ENCODE measurements at places on chromosomes 12 and 14.
A peak's percentile ranks its signal among the peaks of the same experiment; 100 is the strongest.

DNA sequence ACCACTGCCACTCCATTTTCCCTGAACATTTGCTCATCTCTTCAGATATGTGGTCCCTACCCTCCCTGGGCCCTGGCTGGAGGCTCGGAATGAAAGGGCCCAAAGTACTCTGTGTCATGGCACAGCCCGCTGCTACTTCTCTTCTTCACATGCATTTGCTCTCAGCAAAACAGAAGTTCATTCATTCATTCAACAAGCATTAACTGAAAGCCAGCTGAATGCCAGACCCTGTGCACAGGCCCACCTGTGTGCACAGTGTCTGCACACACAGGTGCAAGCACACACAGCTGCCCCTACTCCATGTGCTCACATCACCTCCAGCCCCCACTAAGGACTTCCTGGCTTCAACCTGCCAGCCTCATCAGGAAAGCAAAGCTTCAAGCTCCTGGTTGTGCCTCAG is 7.8 kb downstream of the WNT1 start:
- DNase-seq = no peak

DNA sequence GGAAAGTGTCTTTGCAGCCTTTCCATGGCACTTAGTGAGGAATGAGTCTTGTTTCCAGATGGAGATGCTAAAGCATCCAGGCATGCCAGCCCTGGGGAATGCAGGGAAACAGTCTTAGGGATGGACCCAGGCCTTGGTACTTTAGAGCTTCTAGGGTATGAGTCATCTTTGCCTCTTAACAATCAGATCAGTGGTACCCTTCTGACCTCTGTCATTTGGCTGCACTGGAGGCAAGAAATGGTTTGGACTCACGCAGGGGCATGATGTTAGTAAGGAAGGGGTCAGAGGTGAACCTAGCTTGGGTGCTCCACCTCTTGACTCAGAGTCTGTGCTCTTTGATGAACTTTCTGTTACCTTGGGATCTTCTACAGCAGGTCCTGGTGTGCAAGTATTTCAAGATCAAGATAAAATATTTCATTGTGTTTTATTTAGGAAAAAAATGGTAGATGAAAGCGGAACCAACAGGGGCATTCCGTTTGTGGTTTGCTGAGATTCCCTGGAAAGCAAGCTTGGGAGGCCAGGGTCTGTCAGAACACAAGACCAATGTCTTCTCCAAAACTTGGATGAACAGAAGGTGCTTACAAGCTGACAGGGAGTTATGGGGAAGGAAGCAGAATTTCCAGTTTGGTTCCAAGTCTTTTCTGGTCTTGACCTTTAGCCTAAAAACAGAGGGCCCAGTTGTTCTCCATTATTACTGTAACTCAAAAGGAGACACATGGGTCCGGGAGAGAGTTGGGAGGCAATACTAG is 216.2 kb downstream of the ZFP36L1 start:
- DNase-seq = no peak

DNA sequence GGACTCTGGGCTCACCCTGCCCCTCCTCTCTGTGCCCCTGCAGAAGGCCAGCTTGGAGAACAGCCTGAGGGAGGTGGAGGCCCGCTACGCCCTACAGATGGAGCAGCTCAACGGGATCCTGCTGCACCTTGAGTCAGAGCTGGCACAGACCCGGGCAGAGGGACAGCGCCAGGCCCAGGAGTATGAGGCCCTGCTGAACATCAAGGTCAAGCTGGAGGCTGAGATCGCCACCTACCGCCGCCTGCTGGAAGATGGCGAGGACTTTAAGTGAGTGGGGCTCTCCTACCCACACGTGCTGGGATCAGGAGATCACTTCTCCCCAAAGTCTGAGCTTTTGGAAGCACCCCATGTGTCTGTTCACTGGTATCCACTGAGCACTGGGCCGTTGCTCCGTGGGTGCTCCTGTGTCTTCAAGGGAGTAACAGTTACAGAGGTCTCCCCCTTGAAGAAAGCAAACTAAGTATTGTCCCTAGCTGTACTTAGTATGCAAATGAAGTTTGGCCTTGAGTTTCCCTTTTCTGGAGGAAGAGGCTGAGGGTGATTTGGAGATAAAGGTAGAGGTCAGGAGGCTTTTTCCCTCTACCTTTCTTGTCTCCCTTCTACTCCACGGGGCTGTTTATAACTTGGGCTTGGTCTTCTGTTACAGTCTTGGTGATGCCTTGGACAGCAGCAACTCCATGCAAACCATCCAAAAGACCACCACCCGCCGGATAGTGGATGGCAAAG is 3.3 kb downstream of the KRT18 start:
- no peak for DNase-seq

DNA sequence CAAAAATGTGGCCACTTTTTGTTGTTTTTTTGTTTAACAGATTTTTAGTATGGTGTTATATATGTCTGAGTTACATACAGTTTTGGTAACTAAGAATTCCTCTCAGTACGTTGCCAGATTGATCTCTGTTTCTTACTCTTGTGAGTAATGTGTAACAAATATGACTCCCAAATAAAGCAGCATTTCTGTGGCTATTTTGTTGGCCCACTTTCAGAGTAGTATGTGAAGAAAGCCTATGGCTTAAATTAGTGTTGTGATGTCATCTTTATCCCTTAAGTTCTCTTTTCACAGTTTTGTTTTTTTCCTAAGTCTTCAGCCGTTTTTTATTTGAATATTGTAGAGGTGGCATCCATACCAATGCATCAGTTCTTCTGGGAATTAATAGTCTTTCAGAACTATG is 10.7 kb downstream of the PCNX4 start:
- no peak for DNase-seq

GRCh38 chr12:24562771-24563431 is 386.0 kb downstream of the BCAT1 start:
- DNase-seq = peak; percentile 75

GRCh38 chr14:89166633-89167032 is 250.4 kb downstream of the FOXN3 start:
- DNase-seq = no peak

DNA sequence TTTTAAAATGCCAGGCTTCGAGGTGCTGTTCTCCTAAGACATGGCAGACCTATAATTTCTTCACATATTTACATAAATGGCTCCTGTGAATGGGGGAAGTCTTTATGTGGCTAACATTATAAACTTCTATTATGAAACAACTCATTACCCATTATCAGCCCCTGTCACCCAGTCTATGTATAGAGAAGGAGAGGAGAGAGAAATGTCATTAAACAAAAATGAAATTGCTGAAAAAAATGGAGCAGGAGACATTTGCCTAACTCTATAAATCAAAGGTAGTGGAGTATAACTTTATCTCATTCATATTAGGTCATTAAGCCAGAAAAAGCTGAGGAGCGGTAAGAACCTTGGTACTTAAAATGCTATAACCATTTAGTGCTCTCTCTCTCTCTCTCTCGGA is 71.9 kb upstream of the KRR1 start:
- no peak for DNase-seq

DNA sequence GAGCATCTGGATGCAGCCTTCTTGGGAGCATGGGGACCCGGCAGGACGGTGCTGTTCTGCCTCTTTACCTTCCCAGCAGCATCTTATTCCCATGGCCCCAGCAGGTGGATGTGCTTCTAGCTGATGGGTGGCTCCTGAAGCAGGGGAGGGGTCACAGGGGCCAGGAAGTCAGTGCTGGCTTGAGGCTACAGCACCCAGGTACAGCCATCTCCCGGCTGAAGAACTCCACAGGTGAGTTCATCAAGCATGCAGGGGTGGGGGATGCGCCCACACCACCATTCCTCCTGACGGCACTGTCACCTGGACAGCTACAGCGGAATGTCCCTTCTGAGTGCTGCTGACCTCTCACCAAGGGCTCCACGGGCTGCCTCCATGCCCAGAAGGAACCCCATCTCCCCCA is 57.3 kb downstream of the BCL11B start:
- DNase-seq = no peak

DNA sequence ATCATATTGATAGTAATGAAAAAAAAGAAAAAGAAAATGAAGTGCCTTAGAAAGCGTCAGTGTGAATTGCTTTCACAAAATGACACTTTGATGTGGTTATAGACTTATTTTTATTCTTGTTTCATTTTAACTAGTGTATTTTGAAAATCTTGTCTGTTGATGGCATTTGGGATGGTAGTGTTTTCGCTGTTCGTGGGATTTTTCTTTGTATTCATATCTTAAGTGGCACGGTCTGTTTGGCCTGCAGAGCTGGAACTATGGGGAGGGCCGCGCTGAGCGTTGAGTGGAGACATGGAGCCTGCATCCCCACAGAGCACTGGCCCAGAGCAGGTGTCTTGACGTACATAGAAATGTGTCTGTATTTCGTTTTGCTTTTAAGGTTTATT is 61.6 kb downstream of the WDR20 start:
- no peak for DNase-seq

- DNase-seq = no peak
These were observed 214.3 kb upstream of the CDKN3 start for GRCh38 chr14:54182419-54183045.

DNA sequence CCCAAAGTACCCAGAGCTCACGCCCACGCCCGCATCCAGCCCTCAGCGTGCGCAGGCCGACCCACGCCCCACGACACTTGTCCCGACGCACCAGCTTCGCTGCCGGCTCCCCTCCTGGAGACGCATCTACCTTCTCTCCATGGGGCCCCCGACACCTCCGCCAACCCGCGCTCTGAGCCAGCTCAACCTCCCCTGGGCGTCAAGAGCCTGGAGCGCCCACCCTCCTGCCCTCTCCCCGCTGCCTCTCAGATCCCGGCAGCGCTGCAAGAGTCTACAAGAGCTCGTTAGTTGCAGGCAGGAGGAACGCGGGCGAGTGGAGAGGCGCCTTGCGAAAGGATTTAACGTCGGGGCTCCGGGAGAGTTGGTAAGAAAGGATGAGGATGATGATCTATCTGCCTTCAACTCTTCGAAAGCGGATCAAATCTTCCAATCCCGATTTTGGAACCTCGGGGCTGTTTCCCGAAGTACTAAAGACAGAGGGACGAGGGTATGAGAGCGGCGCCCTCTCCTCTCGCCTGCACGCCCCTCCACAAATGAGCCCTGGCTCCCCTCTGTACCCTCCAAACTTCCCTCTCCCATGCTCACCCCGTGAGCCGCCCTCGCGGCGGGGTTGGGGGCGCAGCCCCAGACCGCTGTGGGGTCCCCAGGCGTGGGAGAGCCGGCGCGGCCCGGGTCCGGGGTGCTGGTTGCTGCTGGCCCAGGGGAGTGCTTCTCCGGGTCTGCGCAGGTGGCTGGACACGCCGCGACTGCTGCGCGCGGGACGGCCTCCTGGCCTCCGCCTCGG is 979 bp downstream of the LTBP2 start:
- no peak for DNase-seq
